ENCODE measurements at places on chromosomes 7 and 10. TPM values are rescaled to one million over a fixed set of nuclear protein-coding genes. Genes with fewer than 3 reads are reported as not detected.

GRCh38 chr10:131248376-131249165, 63.0 kb downstream of the TCERG1L start:
- DNase-seq, result no peak

DNA sequence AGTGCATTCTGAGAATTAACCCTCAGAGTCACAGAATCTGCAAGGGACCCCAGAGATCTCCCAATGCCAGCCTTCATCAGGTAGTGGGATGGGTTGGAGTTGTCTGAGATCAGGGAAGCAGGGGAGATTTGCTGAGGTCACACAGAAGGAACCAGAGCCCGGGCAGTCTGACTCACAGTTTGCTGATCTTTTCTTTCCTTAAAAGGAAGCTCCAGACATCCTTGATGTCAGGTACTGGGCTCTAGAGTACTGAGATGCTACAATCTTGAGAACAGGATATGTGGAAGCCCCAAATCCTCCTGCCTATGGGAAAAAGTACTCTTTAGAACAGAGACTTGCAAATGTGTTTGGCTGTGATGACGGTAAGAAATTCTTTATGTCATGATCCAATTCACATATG, 706 bp downstream of the TBATA start:
- no peak for DNase-seq

GRCh38 chr7:156781972-156782371, 111.0 kb downstream of the LMBR1 start:
- DNase-seq, result no peak

DNA sequence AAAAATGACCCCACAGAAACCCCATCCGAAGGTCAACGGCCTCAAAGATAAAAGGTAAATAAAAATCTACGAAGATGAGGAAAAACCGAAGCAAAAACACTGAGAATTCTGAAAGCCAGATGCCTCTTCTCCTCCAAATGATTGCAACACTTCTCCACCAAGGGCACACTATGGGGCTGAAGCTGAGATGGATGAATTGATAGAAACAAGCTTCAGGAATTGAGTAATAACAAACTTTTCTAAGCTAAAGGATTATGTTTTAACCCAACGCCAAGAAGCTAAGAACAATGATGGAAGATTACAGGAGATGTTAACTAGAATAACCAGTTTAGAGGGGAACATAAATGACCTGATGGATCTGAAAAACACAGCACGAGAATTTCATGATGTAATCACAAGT, 127.8 kb downstream of the MACC1 start:
- no peak for DNase-seq

The CLDN4 gene
- total RNA-seq, result not detected

DNA sequence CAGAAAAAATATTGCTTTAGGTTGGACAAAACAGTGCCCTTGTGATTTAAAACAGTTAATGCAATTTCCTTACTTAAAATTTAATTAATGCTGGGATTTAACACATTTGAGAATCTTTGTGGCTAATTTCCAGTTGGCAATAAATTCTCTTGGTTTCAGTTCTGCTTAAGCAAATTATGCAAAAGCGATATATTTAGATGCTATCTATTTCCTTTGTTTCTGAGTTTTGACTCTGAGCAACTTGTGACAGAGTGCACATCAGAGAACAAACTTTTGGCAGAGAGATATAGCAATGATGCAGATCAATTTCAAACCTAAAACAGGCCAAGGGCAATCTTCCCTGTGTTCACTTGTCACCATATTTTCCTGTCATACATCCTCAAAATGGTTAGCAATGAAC, 933.6 kb upstream of the ZWINT start:
- no peak for DNase-seq

- no peak for DNase-seq
Observed at GRCh38 chr7:22731766-22732165, 4.8 kb downstream of the IL6 start.

The CYP3A5 gene
- total RNA-seq, result 0.25 TPM

The LDB3 gene
- total RNA-seq, result 1,459 TPM

DNA sequence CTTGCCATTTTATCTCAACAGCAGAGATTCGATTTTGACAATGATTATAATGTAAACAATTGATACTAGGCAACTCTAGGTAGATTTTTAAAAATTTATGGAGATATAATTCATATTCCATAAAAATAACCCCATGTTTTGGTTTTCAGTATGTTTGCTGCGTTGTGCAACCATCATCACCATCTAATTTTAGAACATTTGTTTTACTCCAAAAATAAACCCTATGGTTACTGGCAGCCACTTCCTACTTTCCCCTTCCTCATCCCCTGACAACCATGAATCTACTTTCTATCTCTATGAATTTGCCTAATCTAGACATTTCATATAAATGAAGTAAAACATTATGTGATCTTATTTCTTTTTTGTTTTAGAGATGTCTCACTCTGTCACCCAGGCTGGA, 401.9 kb downstream of the THSD7A start:
- DNase-seq, result no peak

- peak; percentile 57 for DNase-seq
Observed at GRCh38 chr7:78018641-78019446, 220.3 kb downstream of the PHTF2 start.

DNA sequence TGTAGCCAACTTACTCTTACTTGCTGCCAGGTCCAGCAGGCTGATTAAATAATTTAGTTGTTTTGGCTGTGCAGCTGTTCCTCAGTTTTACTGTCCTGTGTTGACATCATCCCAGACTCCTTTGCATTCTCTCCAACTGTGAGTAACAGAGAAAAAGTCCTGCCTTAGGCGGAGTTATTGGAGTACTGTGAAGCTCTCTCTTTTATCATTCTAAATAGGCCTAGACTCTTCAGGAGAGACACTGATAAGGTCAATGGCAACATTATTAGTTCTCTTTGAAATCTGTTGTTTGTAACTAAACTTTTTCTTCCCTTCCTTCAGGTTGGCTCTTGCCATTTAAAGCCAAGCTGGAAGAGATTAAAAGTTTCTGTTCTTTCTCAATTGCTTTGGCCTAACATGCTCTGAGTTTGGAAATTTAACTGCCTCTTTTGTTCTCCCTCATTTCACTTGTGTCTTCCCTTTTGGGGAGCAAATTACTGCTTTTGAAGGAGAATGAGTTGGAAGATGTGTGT, 215.7 kb upstream of the CSTF2T start:
- DNase-seq, result no peak

The DGKB gene
- total RNA-seq, result 0.47 TPM

Measured in left ventricle myocardium superior (tissue), 1 donor.